Foreskin melanocyte (primary cell): ENCODE measurements at places on chromosomes 2 and 18.

DNA sequence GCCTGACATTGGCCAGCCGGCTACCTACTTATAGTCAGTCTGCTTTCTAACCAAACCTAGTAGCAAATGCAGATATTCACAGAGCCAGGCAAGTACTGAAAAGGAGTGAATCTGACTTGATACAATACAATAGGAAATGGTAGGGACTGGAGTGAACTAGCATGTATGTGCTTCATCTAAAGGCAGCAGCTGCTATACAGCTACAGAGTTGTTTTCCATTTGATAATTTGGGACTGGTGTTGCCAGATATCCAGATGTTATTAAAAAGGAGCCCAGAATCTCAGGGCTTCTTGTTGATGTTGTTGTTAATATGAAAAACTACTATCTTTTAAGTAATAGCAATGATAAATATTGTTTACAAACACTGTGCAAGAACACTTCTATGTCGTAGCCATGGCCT lies 159.4 kb downstream of the BABAM2 start:
- DNase-seq, result no peak

DNA sequence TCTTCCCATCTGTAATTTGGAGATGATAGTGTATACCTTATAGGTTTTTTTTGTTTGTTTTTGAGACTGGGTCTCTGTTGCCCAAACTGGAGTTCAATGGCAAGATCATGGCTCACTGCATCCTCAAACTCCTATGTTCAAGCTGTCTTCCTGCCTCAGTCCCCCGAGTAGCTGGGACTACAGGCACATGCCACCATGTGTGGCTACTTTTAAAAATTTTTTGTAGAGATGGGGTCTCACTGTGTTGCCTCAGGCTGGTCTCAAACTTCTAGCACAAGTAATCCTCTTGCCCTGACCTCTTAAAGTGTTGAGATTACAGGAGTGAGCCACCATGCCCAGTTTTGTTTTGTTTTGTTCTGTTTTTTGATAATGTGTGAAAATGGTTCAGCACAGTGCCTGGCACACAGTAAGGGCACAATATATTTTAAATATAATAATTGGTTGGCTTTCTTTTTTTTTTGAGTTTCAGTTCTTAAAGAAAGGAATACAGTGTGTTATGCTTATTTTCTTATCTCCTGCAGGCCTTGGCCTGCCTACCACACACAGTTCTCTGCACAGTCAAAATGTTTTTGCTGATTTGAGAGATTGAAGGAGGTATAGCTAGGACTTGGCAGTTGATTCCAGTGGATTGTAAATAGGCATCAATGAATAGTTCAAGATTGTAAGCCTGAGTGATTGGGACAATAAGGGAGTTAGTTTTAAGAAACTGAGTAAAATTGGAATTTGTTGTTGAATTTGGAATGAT lies 6.1 kb downstream of the ACTR3 start:
- DNase-seq, result no peak

- DNase-seq, result no peak
These were observed 91.6 kb upstream of the TANK start for GRCh38 chr2:161068670-161069069.

DNA sequence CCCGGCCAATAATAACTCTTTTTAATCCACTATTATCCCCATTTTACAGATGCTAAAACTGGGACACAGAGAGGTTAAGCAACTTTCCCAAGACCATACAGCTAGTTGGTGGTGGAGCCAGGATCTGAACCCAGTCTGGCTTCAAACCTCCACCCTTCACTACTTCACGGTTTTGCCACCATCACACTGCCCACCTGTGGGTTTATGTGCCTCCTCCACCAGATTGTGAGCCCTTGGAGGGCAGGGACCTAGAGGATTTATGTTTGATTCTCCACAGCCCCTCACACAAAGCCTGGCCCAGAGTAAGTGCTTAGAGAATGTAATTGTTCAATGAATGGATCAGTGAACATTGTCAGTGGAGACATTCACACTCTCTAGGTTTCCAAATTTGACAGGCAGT lies 153.4 kb upstream of the MYCN start:
- DNase-seq, result no peak

- DNase-seq, result peak; percentile 16
These were observed 12.0 kb downstream of the KCNK3 start for GRCh38 chr2:26704441-26704977.

DNA sequence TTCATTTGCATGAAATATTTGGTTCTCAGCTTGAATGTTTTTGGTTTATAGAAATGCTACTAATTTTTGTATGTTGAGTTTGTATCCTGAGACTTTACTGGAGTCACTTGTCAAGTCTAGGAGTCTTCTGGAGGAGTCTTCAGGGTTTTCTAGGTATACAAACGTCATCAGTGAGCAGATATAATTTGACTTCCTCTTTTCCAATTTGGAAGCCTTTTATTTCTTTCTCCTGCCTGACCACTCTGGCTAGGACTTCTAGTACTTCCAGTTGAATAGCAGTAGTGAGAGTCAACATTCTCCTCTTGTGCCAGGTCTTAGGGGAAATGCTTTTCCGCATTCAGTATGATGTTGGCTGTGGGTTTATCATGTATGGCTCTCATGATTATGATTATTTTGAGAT lies 55.4 kb upstream of the THUMPD2 start:
- no peak for DNase-seq

DNA sequence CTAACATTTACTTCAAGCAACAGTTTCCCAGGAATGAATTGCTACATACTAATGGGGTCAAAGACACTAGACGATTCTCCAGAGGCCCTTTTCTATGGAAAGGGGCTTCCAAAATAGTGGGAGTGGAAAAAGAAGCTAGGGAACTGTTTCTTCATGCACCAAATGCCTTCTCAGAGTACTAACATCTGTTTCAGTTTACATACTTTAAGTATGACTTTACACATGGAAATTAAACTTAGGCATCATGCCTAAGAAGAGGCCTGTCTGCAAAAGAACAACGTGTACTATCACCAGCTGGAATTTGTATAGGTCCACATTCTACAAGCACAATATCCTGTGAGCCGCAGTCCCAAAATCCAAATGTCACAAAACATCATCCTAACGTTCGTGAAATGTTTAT lies 29.4 kb upstream of the WDR75 start:
- DNase-seq, result no peak

DNA sequence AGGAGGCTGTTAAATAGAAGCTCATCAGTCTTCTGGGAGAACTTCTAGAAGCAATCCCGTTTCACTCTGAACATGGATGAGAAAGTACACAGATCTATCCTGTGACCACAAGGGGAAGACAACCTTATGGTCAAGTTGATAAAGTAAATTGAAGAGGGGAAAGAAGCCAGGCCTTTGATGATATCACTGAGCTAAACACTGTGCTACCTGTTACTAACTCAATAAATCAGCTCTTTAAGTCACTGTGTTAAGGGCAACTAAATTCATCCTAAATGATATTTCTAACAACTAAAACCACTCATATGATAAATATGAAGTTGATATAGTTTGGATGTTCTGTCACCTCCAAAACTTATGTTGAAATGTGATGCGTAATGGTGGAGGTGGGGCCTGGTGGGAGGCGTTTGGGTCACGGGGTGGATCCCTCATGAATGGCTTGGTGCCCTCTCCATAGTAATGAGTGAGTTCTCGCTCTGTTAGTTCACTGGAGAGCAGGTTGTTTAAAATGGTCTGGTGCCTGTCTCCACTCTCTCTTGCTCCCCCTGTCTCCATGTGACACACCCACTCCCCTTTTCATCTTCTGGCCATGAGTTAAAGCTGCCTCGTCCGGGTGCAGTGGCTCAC lies 23.6 kb downstream of the OLA1 start:
- DNase-seq, result no peak

DNA sequence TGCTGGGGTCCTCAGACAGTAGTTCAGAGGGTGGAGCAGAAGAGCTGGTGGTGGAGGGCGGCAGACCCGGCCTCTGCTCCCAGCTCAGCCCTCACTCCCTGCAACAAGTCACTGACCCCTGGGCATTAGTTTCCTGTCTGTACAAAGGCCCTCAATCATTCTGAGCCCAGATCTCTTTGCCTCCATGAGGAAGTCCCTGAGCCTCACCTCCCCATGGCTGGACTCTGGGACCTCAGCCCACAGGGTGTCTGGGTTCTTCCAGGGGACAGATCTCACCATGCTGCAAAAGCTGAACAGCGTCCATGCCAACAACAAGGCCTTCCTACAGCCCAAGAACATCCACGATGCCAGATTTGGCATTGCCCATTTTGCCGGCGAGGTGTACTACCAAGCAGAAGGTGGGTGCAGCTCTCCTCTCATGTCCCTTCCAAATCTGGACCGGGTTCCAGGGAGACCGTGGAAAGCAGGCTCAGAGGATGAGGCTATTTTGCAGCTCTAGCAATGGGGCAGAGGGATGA lies 49.1 kb downstream of the MYO7B start:
- DNase-seq, result no peak

- DNase-seq, result no peak
These were observed 404.0 kb upstream of the MYT1L start for GRCh38 chr2:2735041-2735440.

DNA sequence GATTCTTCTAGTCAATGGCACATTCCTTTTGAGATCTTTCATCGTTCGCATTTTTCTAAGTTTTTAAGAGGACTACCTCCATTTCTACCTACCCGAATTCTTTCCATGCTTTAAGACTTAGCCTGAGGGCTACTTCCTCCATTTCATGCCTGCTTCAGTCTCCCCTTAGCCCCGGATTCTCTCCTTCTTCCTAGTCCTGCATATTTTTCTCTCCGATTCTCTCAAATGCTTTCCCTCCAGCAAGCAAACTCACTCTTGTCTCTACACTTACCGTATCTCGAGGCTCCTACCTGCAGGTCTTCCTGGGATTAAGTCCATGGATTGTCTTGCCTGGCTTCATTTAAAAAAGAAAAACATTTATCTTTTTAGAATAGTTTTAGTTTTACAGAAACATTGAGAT lies 354.4 kb downstream of the MYCN start:
- no peak for DNase-seq

DNA sequence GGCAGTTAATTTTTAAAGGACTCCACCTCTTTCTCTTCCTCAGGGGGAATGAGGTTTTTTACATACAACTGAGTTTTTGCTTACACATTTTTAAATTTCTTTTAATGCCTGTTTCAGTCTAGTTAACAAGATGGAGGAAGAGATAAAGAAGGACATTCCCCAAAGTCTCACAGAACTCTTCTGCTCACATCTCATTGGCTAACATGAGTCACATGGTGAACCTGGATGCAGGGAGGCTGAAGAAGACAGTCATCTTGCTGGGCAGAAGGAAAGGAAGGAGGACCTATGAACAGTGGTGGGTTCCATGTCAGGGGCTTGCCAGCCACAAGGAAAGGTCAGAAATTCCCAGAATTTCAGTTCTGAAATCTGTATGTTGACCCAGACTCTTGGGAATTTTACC lies 10.4 kb upstream of the ST8SIA5 start:
- no peak for DNase-seq

GRCh38 chr2:163802284-163802683 lies 66.5 kb upstream of the FIGN start:
- no peak for DNase-seq

DNA sequence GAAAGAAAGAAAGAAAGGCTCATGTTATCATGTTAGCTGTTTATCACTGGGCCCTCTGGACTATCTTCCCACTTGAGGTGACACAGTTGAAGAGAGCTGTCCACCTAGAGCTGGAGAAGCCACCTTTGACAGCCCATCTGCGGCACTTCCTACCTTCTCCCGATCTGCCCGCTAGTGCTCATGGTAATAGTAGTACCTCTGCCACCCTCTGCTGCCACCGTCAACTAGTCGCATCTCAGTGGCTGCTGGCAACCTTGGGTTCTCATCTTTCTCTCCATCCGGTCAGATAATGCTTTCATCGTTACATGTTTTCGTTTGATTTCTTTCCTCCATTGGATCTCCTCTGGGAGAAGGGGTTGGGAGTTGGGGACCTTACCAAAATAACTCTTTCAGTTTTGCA lies 63.2 kb upstream of the COPS8 start:
- no peak for DNase-seq

GRCh38 chr2:74556159-74556558 lies 1.6 kb downstream of the DOK1 start:
- no peak for DNase-seq

DNA sequence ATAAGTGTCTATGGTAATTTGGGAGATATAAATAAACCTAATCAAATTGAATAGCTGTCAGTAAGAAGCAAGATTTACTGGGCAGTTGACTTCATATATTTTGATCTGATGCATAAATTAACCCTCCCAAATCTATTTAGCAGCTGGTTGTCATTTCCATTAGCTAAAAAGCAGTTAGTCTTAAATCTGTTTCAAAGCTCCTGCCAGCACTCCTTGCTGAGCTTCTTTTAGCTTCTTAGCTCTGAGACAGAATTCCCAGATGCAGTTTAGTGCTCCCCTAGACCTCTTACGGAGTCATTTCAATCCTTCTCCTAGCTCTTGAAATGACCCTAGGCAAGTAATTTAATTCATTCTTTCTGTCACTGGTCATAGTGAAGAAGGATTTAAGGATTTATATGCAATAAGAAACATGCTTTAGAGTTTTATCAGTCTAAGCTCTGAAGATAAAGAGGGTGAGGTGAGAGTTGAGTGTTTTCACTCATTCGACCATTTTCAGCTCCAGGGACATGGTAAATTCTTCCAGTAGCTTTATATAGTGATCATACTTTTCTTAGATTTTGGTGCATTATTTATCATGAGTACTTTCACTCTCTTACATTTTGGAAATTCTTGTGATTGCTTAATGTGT lies 98.9 kb downstream of the PHLPP1 start:
- no peak for DNase-seq
